Adrenal gland (tissue), 19 donors: ENCODE measurements at places on chromosomes 3 and 15. TPM values are rescaled to one million over a fixed set of nuclear protein-coding genes. Genes with fewer than 3 reads are reported as not detected.
A peak's percentile ranks its signal among the peaks of the same experiment; 100 is the strongest.

DNA sequence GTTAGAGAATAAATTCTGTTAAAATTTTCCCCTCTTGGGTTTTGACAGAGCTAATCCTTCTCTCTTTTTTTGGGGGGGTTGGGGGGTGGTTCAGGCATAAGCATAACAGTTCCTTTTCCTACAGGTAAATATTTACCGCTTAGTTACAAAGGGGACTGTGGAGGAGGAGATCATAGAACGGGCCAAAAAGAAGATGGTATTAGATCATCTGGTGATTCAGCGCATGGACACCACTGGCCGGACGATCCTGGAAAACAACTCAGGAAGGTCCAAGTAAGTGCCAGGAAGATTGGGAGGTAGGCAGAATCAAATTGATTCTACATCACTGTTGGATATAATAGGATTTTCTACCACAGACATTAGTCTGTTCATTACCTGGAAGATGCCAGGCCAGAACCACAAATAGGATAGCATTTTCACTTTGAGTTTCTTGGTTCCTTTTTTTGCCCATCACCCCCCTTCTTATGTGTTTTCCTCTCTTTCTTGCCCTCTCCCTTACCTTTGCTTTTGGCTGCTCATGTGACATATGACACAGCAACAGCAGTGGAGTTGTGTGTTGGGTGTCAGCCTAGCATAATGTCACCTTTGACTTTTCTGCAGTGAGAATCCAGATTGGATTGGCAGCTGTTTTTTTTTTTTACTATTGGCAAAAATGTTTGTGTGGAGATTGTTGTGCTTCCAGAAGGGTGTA is 79.0 kb downstream of the CHD2 start:
- H3K27ac ChIP-seq, result peak overlapping the region; percentile 23
- no peak for DNase-seq
- no peaks in the 10 kb centered on the region for H3K27me3 ChIP-seq

GRCh38 chr3:182508919-182509711 is 284.2 kb upstream of the ATP11B start:
- no peaks in the 10 kb centered on the region for H3K4me1 ChIP-seq
- H3K27ac ChIP-seq, result no peak overlapping the region

DNA sequence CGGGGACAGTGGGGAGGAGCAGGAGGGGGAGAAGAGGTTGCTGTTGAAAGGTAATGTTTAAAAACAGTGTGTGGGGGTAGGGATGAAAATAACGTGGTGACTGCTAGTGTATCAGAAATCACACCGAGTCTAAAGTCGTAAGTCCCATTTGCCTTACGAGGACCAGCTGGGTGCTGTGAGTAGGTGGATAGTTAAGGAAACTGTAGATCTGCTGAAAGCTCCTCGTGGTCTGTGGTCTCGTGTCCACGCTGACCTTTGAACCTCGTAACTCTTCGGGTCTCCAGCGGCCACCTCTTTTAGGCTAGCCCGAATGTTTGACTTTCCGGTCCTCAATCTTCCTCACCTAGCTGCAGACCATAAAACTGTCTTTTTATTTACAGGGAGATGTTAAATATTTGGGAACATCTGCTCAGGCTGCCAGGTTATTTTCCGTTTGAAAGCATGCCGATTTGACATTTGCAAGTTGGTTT is 29.3 kb upstream of the ST3GAL6 start:
- no peak for DNase-seq
- no peaks in the 10 kb centered on the region for H3K27me3 ChIP-seq
- peak overlapping the region; percentile 85 for H3K27ac ChIP-seq
- peaks cover 3% of the 10 kb centered on the region for H3K4me1 ChIP-seq

- H3K27ac ChIP-seq, result no peak overlapping the region
- no peak overlapping the region for H3K4me3 ChIP-seq
- no peaks in the 10 kb centered on the region for H3K27me3 ChIP-seq
- no peaks in the 10 kb centered on the region for H3K36me3 ChIP-seq
- no peak for DNase-seq
These were observed 43.6 kb upstream of the SRGAP3 start for GRCh38 chr3:9293076-9293475.

DNA sequence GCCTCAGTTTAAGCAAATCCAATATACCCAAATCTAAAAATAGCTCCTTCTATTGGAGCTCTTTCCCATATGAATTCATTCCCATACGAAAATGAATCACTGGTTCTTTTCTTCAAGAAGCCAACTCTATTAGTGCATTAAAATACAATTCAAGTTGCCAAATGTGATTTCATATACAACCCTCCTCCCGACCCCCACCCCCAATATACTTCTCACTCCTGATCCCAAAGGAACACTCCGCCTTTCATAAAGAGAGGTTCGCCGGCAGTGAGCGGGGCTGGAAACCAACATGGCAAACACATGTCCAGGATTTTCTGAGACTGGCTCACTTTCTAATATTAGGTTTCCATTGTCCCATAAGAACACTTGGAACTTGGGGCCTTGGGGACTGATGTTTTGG is 48.5 kb downstream of the MAGEF1 start:
- H3K27ac ChIP-seq, result no peak overlapping the region
- no peak for DNase-seq
- no peaks in the 10 kb centered on the region for H3K36me3 ChIP-seq
- H3K27me3 ChIP-seq, result no peaks in the 10 kb centered on the region
- H3K4me3 ChIP-seq, result no peak overlapping the region

DNA sequence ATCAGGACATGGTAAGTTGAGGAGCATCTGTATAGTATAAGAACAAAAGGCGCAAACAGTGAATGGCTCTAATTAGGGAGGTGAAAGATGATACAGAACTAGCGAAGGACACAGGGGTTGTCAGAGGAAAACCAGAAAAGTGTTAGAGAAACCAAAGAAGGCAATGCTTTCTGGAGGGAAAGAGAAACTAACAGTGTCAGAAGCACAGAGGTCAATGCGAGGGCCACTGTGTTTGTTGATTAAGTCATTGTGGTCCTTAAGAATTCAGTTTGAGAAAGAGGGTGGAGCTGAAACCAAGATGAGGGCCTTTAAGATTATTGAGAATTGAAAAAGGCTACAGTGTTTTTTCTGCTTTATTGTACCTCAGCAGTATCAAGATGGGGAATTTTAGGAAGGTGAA is 28.8 kb downstream of the ATG7 start:
- peaks cover 10% of the 10 kb centered on the region for H3K36me3 ChIP-seq
- H3K27me3 ChIP-seq, result no peaks in the 10 kb centered on the region
- H3K4me3 ChIP-seq, result no peak overlapping the region

DNA sequence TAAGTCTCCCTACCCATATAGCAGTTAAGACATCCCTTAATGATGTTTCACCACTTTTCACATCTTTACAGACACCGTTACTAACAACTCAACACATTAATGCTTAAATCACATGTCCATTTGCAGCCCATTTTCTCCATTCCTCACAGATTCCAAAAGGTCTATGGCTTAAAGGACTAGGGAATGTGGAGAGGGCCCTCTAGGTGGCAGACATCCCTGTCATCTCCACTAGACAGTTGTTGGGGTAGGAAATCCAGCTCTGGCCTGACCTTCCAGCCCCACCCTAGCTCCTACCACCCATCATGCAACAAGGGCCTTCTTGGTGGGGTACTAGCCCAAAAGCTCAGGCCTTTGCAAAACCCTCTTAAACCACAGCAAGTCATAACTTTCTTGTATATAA is 25.2 kb downstream of the CPEB1 start:
- no peaks in the 10 kb centered on the region for H3K36me3 ChIP-seq
- no peaks in the 10 kb centered on the region for H3K27me3 ChIP-seq
- no peaks in the 10 kb centered on the region for H3K4me1 ChIP-seq

- peaks cover 7% of the 10 kb centered on the region for H3K27me3 ChIP-seq
- H3K4me1 ChIP-seq, result no peaks in the 10 kb centered on the region
- no peak overlapping the region for H3K27ac ChIP-seq
- no peaks in the 10 kb centered on the region for H3K36me3 ChIP-seq
- H3K4me3 ChIP-seq, result no peak overlapping the region
These were observed 53.6 kb downstream of the RHCG start for GRCh38 chr15:89442671-89443307.

- no peak overlapping the region for H3K27ac ChIP-seq
- H3K27me3 ChIP-seq, result no peaks in the 10 kb centered on the region
- H3K36me3 ChIP-seq, result no peaks in the 10 kb centered on the region
- H3K4me1 ChIP-seq, result no peaks in the 10 kb centered on the region
These were observed 58.7 kb upstream of the BCHE start for GRCh38 chr3:165895919-165896318.

GRCh38 chr15:66943456-66944095 is 121.8 kb upstream of the SMAD3 start:
- no peaks in the 10 kb centered on the region for H3K4me1 ChIP-seq
- no peaks in the 10 kb centered on the region for H3K27me3 ChIP-seq
- H3K36me3 ChIP-seq, result no peaks in the 10 kb centered on the region
- H3K4me3 ChIP-seq, result no peak overlapping the region
- no peak overlapping the region for H3K27ac ChIP-seq

- H3K27ac ChIP-seq, result no peak overlapping the region
- no peaks in the 10 kb centered on the region for H3K27me3 ChIP-seq
- no peaks in the 10 kb centered on the region for H3K4me1 ChIP-seq
- H3K36me3 ChIP-seq, result no peaks in the 10 kb centered on the region
- DNase-seq, result no peak
These were observed 40.1 kb upstream of the NR2C2 start for GRCh38 chr3:14907043-14907966.

DNA sequence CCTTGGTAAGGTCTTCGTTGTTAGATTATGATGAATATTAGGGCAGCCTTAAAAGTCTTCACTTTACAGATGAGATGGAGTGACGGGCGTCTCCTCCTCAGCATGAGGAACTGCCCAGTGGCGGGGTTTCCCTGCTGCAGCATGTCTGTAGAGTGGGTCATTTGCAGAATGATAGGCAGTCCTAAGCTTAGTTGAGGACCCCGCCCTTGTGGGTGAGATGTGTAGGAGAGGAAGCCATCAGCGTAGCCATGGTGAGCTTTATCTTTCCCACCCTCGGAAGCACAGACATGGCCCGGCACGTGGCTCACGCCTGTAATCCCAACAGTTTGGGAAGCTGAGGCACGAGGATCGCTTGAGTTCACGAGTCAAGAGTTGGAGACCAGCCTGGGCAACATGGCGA is 877 bp downstream of the NIT2 start:
- no peaks in the 10 kb centered on the region for H3K36me3 ChIP-seq
- no peaks in the 10 kb centered on the region for H3K27me3 ChIP-seq
- H3K4me3 ChIP-seq, result no peak overlapping the region
- no peak overlapping the region for H3K27ac ChIP-seq

GRCh38 chr15:39499681-39500080 is 81.2 kb upstream of the THBS1 start:
- H3K36me3 ChIP-seq, result no peaks in the 10 kb centered on the region
- H3K4me1 ChIP-seq, result peaks cover 5% of the 10 kb centered on the region
- no peak overlapping the region for H3K27ac ChIP-seq
- no peaks in the 10 kb centered on the region for H3K27me3 ChIP-seq
- no peak for DNase-seq
- no peak overlapping the region for H3K4me3 ChIP-seq

- no peaks in the 10 kb centered on the region for H3K27me3 ChIP-seq
- peak overlapping the region; percentile 0 for H3K27ac ChIP-seq
- no peak overlapping the region for H3K4me3 ChIP-seq
These were observed 3.1 kb downstream of the CLEC3B start for GRCh38 chr3:45029216-45029615.

- no peaks in the 10 kb centered on the region for H3K4me1 ChIP-seq
- H3K4me3 ChIP-seq, result no peak overlapping the region
- H3K27ac ChIP-seq, result no peak overlapping the region
- H3K27me3 ChIP-seq, result no peaks in the 10 kb centered on the region
- H3K36me3 ChIP-seq, result no peaks in the 10 kb centered on the region
These were observed 181.7 kb downstream of the GBE1 start for GRCh38 chr3:81579744-81580143.

DNA sequence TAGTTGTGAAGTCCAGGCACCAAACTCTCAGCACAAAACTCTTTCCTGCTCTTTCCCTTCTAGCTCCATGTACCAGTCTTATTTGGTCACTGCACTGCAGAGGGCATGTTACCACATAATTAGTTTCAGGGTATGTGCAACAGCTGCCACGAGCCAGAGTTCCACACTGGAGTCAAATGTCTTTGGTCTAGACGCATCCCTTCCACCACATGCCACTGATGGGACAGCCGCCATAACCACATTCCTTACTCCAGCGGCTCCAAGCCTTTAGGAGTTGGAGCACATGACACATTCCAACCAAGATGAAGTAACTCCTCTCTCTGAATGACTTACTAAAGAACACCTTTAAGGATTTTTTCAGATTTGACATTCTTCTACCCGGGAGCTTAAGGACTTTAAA is 153.4 kb downstream of the ERC2 start:
- no peak overlapping the region for H3K4me3 ChIP-seq
- H3K36me3 ChIP-seq, result no peaks in the 10 kb centered on the region
- no peak overlapping the region for H3K27ac ChIP-seq
- no peak for DNase-seq

- no peak overlapping the region for H3K27ac ChIP-seq
- peaks cover 35% of the 10 kb centered on the region for H3K36me3 ChIP-seq
- H3K27me3 ChIP-seq, result no peaks in the 10 kb centered on the region
- peaks cover 25% of the 10 kb centered on the region for H3K4me1 ChIP-seq
- no peak for DNase-seq
These were observed 21.4 kb downstream of the CALML4 start for GRCh38 chr15:68183616-68184315.

GRCh38 chr3:33096093-33096868 is 665 bp downstream of the GLB1 start:
- peak; percentile 50 for DNase-seq
- peak overlapping the region; percentile 95 for H3K27ac ChIP-seq
- H3K36me3 ChIP-seq, result peaks cover 14% of the 10 kb centered on the region
- peak overlapping the region; percentile 80 for H3K4me3 ChIP-seq
- H3K27me3 ChIP-seq, result no peaks in the 10 kb centered on the region
- H3K4me1 ChIP-seq, result peaks cover 8% of the 10 kb centered on the region

The CCDC13 gene
- total RNA-seq, result 1.3 TPM

The GOLGA6D gene
- not detected for total RNA-seq

The GOLGA8G gene
- not detected for total RNA-seq

The GRIP2 gene
- 2.1 TPM for total RNA-seq

The SLC2A2 gene
- not detected for total RNA-seq

The ALDH1L1 gene
- 112 TPM for total RNA-seq

The SSUH2 gene
- total RNA-seq, result not detected

The LXN gene
- total RNA-seq, result 100 TPM

The RBP2 gene
- total RNA-seq, result not detected

The MON1A gene
- 21.1 TPM for total RNA-seq

The GALNT15 gene
- 19.7 TPM for total RNA-seq
